Activated CD4-positive, alpha-beta T cell treated with anti-CD3 and anti-CD28 coated beads, Interleukin-2, amount 50 U/mL, for 48 hours (primary cell): ENCODE measurements at places on chromosomes 3 and 15.

- no peak for DNase-seq
Observed at GRCh38 chr3:45655906-45656305, 33.3 kb upstream of the SACM1L start.

DNA sequence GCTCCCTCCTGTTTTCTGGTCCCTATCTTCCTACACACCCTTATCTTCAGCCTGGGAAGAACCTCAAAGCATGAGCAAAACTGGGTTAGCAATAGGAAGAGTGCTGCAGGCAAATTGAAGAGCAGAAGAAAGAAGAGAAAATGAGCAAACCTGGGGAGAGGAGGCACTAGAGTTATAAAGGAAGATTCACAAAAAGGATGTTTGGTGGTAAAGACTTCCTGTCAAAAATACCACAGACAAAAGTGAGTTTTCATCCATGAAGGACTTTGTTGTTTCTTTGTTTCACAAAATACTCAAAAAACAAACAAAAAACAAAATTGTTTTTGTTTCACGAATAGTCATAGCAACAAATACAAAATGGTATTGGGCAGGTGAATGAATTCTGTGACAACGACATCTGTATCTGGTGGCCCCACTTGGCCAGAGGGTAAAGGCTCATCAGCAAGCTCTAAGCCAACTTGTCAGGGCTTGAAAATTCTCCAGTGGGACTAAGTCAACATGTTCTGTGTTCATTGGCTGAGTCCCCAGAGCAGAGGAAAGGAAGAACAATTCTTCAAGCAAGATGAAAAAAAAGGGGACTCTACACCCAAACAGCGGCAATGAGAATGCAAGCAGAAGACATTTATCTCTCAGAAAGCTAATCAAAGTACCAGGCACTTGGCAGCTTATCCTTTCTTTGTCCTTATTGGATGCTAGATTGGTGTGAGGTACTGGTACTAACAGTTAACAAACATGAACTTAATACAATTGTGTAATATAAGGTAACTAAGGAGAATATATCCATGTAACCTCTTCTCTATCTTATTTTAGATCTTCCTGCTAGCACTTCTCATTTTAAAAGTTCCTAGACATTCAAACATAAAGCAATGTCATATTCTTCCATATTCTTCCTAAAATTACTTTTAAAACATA, 9.7 kb downstream of the ATP8B4 start:
- DNase-seq = no peak

DNA sequence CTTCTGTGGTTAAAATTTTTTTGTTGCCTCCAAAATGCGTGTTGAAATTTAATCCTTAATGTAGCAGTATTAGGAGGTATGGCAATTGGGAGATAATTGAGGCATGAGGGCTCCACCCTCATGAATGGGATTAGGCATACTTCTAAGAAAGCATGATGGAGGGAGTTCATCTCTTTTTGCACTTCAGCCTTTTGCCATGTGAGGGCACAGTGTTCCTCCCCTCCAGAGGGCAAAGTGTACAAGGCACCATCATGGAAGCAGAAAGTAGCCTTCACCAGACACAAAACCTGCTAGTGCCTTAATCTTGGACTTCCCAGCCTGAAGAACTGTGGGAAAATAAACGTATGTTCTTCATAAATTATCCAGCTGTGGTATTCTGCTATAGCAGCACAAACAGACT, 429.5 kb downstream of the ZIC1 start:
- DNase-seq = no peak

GRCh38 chr3:187744169-187745151, 808 bp downstream of the BCL6 start:
- DNase-seq = peak; percentile 53

GRCh38 chr15:65528461-65529060, 1.7 kb upstream of the HACD3 start:
- no peak for DNase-seq

DNA sequence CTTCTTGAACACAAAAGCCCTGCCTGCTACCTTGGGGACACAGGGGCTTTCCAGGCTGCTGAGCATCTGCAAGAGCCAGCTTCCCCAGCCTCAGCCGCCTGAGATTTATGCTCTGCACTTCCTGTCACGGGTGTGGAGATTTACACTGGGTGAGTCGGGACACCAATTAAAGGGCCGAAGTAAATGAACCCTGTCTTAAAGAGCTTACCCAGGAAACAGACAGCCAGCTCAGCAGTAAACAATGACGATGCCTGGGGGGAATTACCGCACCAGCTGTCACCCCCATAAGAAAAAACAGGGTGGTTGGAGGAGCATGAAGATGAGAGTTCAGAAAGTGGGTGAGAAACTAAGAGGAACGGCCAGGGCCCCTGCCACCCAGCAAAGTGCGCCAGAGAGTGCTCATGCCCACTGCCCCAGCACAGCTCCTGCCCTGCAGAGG, 37.5 kb upstream of the IQSEC1 start:
- no peak for DNase-seq

- no peak for DNase-seq
Observed at GRCh38 chr3:19898721-19899120, 35.3 kb downstream of the EFHB start.

DNA sequence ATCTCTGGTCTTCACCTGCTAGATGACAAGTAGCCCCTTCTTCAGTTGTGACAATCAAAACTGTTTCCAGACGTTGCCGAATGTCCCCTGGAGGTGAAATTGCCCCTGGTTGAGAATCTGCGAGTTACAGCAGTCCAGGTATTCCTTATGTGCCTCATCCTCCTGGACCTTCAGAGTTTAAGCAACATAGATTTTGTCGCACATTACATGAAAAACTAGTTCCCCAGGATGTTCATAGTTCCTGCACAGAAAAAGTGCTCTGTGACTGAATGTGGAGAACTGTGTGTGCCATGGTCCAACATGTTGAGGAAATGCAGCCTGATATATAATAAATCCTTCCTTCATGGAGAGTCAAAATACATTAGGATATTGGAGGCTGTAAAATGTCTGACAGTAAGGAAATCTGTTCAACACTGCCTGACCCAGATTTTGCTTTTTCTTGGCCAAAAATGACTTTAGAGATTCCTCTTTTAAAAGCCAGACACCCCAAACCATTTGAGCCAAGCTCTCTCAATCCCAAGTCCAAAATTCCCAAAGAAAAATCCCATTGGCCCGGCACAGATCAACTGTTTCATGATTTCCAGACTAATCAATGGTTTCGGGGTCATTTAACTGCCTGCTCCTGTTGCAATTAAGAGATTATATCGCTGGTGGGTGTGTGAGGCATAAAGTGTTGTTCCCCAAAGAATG, 20.4 kb upstream of the SHC4 start:
- no peak for DNase-seq

DNA sequence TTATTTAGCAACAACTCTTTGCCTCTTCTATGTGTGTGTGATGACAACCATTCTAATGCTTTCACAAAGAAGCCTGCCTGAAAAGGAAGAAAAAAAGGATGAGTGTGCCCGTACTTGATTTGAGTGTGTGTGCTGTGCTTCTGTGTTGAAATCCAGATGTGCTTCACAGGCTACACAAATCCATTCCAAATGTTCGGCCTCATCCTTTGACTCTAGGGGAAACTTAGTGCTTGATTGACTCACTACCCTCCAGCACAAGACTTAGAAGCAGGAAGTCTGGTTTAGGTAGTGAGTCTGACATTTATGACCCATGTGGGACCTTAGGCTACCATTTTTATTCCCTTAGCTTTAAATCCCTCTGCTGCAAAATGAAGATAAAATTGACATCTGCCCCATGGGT, 108.8 kb upstream of the PLAAT1 start:
- DNase-seq = no peak

GRCh38 chr3:89114841-89115223, 7.4 kb downstream of the EPHA3 start:
- no peak for DNase-seq

GRCh38 chr15:101183226-101183930, 68.5 kb downstream of the CHSY1 start:
- no peak for DNase-seq
